Activated T-cell treated with anti-CD3 and anti-CD28 coated beads, Interleukin-2, amount 50 U/mL, for 1 hour (primary cell): ENCODE measurements at places on chromosomes 12 and 14.
A peak's percentile ranks its signal among the peaks of the same experiment; 100 is the strongest.

DNA sequence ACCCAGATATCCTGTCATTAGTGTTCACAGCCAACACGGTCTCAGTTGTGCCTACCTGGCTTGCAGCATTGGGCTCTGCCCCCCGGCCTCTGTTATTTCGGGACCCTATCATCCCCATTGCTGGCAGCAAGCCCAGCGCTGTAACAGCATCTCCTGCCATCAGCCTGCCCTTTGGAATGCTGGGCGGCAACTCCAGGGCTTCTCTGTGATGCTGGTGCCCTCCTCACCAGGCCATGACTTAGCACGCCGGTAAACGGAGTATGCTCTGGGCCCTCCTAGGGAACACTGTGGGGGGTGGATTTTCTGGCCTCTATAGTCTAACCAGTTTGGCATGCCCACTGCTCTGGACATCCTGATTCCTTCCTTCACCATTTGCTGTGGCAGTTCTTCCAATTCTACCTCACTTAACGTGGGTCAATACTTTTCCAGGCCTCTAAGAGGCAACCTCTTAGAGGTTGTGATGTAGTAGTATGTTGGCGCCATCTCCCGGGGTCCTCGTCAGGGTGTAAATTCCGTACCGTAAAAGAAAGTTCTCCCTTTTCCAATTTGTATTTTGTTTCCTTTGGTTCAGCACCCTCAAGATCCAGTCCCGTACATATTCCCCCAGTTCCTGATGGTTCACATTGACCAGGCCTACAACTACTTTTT is 80.0 kb downstream of the SINHCAF start:
- DNase-seq: no peak

DNA sequence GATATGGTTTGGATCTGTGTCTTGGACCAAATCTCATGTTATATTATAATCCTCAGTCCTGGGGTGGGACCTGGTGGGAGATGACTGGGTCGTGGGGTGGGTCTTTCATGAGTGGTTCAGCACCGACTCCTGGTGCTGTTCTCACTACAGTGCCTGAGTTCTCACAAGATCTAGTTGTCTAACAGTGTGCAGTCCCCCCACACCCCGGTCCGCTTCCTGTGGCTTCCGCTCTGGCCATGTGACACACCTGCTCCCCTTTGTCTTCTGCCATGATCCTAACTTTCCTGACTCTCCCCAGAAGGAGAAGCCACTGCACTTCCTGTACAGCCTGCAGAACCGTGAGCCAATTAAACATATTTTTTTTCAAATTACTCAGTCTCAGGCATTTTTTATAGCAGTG is 1262.2 kb downstream of the TMEM121 start:
- no peak for DNase-seq

DNA sequence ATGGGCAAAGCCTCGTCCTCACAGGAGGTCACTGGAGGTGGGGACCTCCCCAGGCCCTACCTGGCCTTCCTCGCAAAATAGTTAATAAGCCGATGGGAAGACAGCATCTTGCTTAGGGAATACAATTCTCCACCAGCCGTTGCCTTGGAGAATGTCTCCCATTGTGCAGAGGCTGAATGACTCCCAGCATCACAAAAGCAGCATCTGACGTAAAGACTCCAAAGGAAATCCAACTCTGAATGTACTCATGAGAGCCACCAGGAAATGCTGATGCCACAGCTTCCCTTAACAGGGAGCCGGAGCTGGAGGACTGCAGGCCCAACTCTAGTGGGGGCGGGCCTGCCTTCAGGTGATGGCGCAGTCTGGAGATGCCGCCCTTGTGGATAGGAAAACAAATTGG is 15.5 kb downstream of the CCDC63 start:
- no peak for DNase-seq

GRCh38 chr12:90327793-90328743 is 619.4 kb upstream of the ATP2B1 start:
- DNase-seq: no peak

- DNase-seq: no peak
Observed at GRCh38 chr12:110501399-110501751, 536 bp downstream of the VPS29 start.

DNA sequence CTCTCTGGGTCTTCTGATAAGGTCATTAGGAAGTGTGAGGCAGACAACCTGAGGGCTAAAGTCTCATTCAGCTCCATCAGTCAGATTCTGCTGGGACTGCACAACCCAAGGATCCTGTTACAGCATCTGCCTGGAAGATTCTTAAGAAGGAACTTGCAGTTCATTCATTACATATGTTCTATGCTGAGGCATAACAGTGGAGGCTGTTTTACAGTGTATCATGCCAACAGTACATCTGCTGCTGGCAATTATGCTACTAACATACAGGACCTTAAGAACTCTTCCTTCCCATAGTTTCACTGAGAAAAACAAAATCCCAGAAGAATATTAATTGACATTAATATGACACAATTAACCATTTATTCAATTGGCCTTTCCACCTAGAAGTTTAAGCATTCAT is 968.6 kb downstream of the DIO2 start:
- DNase-seq: no peak

GRCh38 chr12:27221625-27222387 is 22.3 kb upstream of the STK38L start:
- DNase-seq: no peak

- DNase-seq: no peak
Observed at GRCh38 chr14:103695296-103696069, 19.8 kb downstream of the XRCC3 start.

GRCh38 chr12:111303531-111303930 is 65.4 kb downstream of the PHETA1 start:
- DNase-seq: no peak

DNA sequence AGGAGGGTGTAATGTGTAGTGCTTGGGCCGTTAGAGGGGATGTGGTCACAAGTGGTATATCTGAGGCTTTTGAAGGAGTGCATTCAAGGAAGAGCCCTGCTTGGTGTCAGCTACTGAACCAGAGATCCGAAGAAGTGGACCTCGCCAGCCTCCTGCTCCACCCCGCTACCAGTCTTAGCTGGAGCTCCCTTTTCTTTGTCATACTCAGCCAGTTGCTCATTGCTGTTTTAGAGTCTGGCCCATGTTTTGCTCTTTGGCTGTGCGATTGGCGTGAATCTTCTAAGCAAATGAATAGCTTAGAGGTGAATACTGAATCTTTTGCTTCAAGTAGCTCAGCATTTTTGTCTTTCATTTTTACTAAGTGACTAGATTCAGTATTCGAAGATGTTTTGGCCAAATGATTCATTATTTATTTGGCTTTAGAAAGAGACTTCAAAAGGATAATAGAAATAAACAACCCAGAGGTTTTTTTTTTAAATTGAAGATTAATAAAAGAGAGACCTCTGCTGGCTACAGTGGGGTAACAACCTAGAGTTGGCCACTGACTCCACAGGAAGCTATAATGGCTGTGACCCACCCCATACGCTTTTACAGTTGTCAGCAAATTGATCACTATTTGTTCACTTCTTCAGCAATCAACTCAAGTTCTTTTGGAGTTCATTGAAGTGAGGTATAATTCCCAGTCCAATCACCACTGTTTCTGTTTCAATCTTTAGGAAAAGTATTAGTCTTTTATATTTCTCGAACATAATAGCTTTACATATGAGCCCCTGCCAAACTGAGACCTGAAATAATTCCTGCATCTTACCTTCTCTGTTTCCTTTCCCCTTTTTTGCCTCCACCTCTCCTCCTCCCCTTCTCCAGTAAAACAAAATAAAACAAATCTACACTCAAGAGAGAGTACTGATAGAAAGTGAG is 19.9 kb downstream of the CDKN1B start:
- DNase-seq: peak; percentile 55

- no peak for DNase-seq
Observed at GRCh38 chr14:24399999-24400718, 1.4 kb downstream of the NYNRIN start.

- no peak for DNase-seq
Observed at GRCh38 chr12:68291396-68292036, 38.1 kb upstream of the IL22 start.

GRCh38 chr12:57340104-57340503 is 89.1 kb upstream of the STAC3 start:
- DNase-seq: no peak

DNA sequence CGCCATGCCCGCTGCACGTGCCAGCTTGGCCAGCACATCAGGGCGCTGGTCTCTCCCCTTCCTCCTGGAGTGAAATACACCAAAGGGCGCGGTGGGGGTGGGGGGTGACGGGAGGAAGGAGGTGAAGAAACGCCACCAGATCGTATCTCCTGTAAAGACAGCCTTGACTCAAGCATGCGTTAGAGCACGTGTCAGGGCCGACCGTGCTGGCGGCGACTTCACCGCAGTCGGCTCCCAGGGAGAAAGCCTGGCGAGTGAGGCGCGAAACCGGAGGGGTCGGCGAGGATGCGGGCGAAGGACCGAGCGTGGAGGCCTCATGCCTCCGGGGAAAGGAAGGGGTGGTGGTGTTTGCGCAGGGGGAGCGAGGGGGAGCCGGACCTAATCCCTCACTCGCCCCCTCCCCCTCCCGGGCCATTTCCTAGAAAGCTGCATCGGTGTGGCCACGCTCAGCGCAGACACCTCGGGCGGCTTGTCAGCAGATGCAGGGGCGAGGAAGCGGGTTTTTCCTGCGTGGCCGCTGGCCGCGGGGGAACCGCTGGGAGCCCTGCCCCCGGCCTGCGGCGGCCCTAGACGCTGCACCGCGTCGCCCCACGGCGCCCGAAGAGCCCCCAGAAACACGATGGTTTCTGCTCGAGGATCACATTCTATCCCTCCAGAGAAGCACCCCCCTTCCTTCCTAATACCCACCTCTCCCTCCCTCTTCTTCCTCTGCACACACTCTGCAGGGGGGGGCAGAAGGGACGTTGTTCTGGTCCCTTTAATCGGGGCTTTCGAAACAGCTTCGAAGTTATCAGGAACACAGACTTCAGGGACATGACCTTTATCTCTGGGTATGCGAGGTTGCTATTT is 914 bp upstream of the CCND2 start:
- DNase-seq: peak; percentile 72

DNA sequence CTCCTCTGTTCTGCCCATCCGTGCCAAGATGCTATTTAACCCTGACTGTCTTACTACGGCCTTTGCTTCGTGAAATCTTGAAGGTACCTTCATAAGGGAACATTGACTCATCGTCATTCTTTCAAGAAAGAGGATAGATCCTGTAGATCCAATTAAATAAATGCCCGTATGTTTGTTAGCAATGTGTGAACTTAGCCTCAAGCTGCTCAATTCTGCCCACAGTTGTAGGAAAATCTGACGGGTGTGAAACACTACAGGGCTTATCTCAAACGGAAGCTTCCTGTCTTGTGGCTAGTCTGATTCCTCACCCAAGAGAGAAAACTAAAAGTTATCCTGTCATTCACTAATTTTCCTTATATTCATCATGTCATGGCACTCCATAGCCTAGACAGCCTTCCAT is 168.0 kb upstream of the TBX3 start:
- no peak for DNase-seq

DNA sequence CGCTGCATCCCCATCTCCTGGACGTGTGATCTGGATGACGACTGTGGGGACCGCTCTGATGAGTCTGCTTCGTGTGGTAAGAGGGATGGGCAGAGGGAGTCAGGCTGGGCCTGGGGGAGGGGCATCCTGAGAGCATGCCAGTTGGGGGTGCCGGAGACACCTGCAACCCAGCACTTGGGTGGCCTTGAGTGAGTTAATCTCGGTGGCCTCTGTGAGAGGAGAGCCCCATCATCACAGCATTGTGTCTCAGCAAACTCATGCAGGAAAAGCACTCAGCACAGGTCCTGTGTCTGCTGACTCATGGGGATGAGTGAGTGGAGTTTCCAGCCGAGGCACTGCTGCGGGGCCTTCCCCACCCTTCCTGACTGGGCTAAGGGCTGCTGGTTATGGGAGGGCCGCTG is 19.6 kb upstream of the LRP1-AS start:
- DNase-seq: no peak

DNA sequence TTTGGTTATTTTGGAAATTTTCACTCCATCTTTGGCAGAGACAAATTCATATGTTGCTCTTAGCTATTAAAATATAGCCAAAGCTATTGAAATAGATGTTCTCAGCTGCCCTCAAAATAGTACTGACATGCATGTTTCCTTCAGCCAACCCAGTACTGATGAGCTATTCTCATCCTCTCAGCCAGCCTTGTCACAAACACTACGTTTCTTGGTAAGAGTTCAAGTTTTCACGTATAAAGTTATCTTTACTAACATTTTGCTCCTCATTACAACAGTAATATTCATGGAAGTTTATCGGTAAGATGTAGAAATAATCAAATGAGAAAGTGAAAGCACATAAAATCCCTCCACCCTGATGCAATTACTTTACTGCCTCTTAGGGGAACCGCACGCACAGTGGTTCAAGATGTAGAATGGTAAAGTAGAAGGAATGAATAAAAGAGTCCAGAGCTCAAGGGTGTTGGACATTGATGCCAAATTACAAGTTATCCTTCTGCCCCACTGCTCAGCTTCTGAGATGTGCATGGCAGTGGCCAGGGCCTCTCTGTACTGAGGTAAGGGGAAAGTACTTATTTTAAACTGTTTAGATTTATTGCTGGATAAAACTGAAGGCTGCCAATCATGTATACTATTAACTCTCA is 20.7 kb downstream of the GCH1 start:
- no peak for DNase-seq
